Upper lobe of right lung (tissue), 1 donor: ENCODE measurements at places on chromosomes 2 and 18. TPM values are rescaled to one million over a fixed set of nuclear protein-coding genes. Genes with fewer than 3 reads are reported as not detected.

- no peak overlapping the region for H3K27ac ChIP-seq
- DNase-seq: no peak
- H3K27me3 ChIP-seq: no peaks in the 10 kb centered on the region
Observed at GRCh38 chr2:37569986-37570679, 101.3 kb downstream of the CDC42EP3 start.

- H3K27me3 ChIP-seq: no peaks in the 10 kb centered on the region
- peak overlapping the region; percentile 42 for H3K27ac ChIP-seq
- H3K36me3 ChIP-seq: no peaks in the 10 kb centered on the region
- no peak overlapping the region for H3K4me3 ChIP-seq
- H3K4me1 ChIP-seq: peaks cover 11% of the 10 kb centered on the region
Observed at GRCh38 chr2:100242891-100243619, 79.2 kb downstream of the LONRF2 start.

- no peaks in the 10 kb centered on the region for H3K4me1 ChIP-seq
- H3K27me3 ChIP-seq: no peaks in the 10 kb centered on the region
- no peak for DNase-seq
- H3K36me3 ChIP-seq: no peaks in the 10 kb centered on the region
Observed at GRCh38 chr2:107633580-107634147, 193.0 kb upstream of the RGPD4 start.

The OXER1 gene
- total RNA-seq: 1.1 TPM

The WNT10A gene
- total RNA-seq: 0.90 TPM

The CROCC2 gene
- 0.26 TPM for total RNA-seq

The IL36RN gene
- not detected for total RNA-seq
